Right lung (tissue), 10 donors: ENCODE measurements at places on chromosomes 11 and 22. TPM values are rescaled to one million over a fixed set of nuclear protein-coding genes. Genes with fewer than 3 reads are reported as not detected.
A peak's percentile ranks its signal among the peaks of the same experiment; 100 is the strongest.

Gene SEPTIN3
- polyA plus RNA-seq: 1.4 TPM

- DNase-seq: no peak
Measured at GRCh38 chr11:79807506-79807905, 366.7 kb upstream of the TENM4 start.

Gene KLHDC7B
- 0.04 TPM for polyA plus RNA-seq

GRCh38 chr22:46090631-46091201 lies 59.6 kb upstream of the PPARA start:
- no peak for DNase-seq

- DNase-seq: no peak
Measured at GRCh38 chr22:29475550-29475949, 4.5 kb upstream of the NEFH start.

DNA sequence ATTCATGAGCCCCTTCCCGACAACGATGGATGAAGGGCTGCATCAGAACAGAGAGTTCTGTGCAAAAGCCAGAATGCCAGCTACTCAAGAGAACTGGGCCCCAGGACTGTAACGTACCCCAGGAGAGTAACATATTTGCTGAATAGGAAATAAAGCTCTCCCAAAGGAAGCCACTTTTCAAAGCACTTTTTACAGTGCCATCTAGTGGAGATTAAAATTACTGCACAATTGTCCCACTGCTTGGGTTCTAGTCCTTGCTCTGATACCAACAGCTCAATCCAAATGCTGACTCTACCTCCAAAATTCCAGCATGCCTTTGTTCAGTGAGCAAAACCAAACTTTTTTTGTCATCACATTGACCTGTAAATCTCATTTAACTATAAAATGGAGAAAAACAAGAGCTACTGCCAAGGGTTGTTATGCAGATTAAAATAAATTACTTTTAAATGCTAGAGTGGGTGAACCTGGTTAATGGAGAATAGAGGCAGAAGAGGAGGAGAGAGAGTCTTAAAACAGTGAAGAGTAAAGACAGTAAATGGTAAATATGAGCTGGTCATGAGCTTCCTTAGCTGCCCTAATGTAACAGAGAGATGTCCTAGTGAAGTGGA lies 87.6 kb upstream of the FSHB start:
- no peak for DNase-seq

Gene DRAP1
- 92.5 TPM for polyA plus RNA-seq

GRCh38 chr11:64834723-64835615 lies 9.5 kb downstream of the CDC42BPG start:
- no peak for DNase-seq

DNA sequence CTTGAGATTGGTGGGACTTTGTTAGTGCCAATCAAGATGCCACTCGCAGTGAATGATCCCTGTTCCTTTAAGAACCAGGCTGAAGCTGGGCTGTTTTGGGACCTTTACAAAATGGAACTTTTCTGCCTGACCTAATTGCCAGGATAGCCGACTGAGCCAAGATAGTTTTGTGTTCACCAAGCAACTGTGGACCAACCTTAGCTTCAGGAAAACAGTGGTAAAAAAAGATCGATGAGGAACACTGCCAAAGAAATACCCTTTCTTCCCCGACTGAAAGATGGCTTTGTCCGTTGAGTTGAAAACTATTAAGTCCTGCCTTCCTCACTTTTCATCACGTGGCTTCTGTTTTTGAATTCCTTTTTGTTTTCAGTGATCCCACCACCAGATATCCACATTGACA lies 157.9 kb upstream of the SORL1-AS1 start:
- DNase-seq: no peak

- DNase-seq: no peak
Measured at GRCh38 chr22:37269936-37270678, 12.2 kb upstream of the CYTH4 start.

Gene MGAT3
- polyA plus RNA-seq: 8.5 TPM

GRCh38 chr11:8257003-8257664 lies 6.5 kb downstream of the LMO1 start:
- no peak for DNase-seq

- DNase-seq: no peak
Measured at GRCh38 chr11:10611979-10612862, 43.8 kb upstream of the LYVE1 start.

Gene MRGPRE
- not detected for polyA plus RNA-seq

Gene FADS1
- polyA plus RNA-seq: 25.7 TPM

DNA sequence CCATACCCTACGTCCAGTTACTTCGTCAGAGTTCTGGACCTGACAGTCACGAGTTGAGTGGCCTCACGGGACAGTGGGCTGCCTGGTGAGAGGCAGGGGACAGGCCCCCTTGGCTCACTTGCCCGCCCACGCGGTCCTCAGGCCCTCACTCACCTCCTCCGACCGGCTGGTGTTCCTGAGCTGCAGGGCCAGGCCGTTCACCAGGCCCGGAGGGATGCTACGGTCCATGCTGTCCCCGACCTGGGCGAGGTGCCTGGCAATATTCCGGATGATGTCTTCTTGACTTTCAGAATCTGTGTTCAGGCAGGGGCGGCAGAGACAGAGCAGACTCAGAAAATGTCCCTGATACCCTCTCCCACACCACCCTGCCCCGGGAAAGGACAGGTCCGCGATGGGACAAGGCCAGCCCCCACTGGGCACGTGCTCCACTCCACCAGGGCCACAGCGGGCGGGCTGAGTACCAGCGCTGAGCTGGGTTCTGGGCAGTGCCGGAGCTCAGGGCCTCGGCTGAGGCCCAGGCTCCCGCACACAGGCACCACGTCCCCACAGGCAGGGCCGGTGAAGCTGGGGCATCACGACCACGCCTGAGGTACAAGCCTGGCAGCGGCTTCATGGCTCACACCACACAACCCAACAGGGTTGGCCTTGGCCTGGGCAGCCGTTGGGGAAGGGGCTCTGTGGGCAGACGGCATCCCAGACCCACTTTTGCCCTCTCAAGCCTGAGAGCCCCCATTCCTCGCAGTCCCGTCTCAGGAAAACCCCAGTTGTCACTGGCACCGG lies 34.9 kb downstream of the BID start:
- no peak for DNase-seq

GRCh38 chr11:17585911-17586695 lies 39.0 kb downstream of the OTOG start:
- no peak for DNase-seq

Gene DAGLA
- 2.7 TPM for polyA plus RNA-seq

- no peak for DNase-seq
Measured at GRCh38 chr11:28537822-28538221, 429.6 kb downstream of the METTL15 start.

Gene ZNHIT2
- 3.7 TPM for polyA plus RNA-seq

DNA sequence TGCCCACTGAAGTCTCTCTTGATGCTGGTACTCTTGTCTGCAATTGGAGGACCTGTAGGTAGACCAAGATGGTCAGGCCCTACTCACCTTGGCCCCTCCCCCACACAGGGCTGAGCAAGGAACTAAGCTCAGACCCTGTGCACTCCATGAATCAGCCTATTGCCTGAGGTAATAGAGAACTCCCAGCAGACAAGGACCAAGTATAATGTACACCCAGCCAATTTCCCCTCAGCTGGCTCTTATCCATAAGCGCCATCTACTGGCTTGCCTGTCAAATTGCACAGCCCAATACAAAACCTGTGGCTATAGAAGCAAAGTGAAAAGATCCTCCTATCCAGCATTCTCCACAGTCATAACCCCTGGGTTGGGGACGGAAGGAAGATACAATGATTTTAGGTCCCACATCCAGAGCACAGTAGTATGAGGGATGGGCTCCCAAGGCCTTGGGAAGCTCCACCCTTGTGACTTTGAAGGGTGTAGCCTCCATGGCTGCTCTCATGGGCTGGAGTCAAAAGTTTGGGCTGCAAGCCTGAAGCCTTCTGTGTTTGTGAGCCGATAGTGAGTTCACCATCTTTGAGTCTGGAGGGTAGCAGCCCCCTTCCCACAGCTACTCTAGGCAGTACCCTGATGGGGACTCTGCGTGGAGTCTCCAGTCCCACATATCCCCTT lies 56.0 kb downstream of the GLYATL2 start:
- peak; percentile 38 for DNase-seq

Gene OR4D5
- not detected for polyA plus RNA-seq

DNA sequence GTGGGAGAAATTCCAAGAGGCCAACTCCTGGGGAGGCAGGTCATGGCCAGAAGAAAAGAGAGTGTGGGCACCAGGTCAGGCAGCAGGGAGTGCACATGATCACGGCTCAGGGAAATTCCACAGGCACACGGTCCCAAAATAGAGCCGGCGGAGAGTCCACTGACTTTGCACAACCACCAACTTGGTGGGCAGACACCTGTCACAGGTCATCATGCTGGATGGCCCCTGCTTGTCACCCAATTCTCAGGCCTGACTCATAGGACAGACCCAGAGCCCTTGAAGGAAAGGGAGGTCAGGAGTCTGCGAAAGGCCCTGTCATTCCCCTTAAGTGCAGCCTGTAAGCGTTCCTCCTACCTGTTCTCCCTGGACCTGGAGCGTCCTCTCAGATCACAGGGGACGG lies 15.8 kb downstream of the APOL2 start:
- no peak for DNase-seq

Gene NPAS4
- 0.33 TPM for polyA plus RNA-seq

DNA sequence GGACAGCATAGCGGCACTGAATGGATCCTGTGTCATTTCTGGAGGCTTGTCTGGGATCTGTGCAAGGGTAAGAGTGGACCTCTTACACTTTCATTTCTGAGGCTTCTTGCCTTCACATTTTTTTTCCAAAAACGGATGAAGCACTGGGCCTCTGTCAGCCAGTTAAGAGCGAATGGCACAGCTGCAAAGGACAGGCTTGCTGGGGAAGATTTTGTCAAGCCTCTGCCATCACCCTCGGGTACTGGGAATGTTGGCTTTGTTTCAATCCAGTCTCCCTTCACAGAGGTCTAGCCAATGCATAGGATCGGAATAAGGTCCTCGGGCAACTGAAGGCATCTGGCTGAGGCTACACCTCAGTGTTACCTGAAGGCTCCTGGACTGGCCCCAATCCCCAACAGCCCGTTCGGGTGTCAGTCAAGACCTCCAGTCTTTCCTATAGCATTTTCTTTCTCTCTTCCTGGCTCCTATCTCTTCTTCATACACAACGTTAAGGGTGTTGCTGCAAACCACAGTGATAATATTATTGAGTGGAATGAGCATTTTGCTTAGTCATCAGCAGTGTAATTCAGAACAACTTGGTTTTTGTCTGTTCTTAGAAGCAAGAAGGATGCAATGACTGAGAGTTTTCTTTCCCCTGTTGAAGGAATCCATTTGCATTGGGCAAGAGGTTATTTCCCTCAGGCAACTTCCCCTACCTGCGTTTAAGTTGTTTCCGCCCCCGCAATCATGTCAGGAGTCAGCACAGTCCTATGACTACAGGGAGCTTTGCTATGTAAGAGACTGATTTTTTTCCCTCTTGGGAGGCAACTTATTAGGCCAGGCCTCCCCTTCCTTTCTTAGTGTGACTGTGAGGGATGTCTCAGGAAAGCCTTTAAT lies 22.8 kb downstream of the NPAT start:
- no peak for DNase-seq

GRCh38 chr22:30017375-30018223 lies 62.7 kb upstream of the HORMAD2 start:
- no peak for DNase-seq

- no peak for DNase-seq
Measured at GRCh38 chr11:62435846-62436660, 17.2 kb downstream of the SCGB1A1 start.

DNA sequence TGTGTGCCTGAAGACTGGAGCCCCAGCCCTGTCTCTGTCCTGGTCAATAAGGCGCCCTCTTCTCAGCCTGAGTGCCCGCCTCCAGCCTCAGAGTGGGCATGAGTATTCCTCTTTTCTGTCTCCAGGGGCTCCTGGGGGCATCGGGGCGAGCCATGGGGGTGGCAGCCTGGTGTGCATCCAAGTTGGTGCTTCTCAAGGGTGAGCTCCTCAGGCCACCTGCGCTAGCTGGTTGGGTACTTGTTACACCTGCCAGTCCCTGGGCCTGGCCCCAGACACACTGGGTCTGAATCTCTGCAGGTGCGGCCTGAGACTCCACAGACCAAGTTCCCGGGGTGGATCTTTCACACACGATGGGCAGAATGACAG lies 168.6 kb upstream of the B3GAT1 start:
- DNase-seq: no peak

GRCh38 chr11:73113426-73113825 lies 28.7 kb downstream of the FCHSD2 start:
- DNase-seq: no peak

DNA sequence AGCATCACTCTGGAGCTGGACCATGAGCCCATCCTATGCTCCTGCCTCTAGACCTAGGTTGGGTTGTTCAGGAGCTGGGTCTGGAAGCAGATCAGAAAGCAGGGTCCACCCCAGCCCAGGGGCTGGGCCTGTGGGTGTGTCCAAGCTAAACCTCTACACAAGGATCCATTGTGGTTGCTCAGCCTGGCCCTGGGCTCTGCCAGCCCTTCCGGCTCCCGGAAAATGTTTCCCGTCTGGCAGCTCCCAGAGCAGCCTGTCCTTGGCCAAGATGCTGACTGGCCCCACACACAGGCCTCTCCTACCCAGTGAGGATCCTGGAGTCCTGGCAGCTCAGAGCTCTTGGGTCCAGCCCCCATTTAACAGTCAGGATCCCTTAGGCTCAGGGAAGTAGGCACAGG lies 35.3 kb upstream of the FCHSD2 start:
- no peak for DNase-seq

Gene EPS8L2
- polyA plus RNA-seq: 57.6 TPM

DNA sequence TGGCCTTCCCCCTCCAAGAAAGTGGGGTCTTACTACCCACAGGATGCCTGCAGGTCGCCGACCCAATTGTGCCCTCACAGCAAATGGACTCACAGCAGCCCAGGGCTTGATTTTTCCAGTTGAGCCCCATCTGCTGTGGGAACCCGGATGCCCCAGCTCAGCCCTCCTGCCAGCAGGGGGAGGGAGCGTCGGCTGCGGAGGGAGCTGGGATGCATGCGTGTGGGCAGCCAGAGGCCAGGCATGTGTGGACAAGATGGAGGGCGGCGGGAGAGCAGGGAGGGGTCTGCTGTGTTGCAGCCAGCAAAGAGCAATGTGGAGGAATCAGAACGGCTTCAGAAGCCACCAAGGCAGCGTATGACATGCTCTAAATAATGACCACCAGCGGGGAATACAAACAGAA lies 41.0 kb upstream of the EIF3D start:
- no peak for DNase-seq

DNA sequence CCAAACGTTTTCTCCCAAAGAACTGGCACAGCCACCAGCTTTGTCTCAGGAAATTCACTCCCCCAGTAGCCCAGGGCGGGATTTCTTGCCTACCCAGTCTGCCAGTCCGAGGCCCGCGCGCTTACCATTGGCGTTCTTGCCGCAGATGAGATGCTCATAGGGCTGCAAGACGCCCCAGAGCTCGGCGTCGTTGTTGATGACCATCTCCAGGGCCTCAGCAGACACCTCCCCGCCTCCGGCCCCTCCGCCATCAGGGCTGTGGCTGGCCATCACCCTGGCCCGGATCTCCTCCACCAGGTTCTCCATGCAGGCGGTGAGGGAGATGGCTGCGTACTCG lies 1.3 kb downstream of the ABTB2 start:
- DNase-seq: no peak

DNA sequence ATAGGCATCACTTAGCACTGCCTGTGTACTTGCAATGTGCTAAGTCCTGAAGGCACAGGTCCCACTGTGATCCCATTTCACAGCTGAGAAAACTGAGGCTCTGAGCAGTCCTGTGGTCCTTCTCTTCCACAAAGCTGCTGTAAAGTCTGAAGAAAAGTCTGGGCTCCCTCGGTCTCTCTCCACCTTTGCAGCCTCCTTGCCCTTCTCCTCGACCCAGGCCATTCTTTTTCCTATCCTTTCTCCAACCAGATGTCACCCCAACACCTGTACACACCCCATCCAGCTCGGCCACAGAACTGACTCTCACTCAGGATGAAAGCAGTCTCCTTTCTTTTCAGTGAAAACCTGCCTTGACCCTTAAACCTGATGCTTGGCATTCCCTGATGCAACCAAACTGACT lies 42.6 kb upstream of the SYT13 start:
- no peak for DNase-seq

Gene EIF3F
- polyA plus RNA-seq: 318 TPM
